ENCODE measurements at places on chromosomes 13 and 19.
A peak's percentile ranks its signal among the peaks of the same experiment; 100 is the strongest.

- DNase-seq: no peak
Observed at GRCh38 chr19:1284979-1285736, 515 bp upstream of the EFNA2 start.

DNA sequence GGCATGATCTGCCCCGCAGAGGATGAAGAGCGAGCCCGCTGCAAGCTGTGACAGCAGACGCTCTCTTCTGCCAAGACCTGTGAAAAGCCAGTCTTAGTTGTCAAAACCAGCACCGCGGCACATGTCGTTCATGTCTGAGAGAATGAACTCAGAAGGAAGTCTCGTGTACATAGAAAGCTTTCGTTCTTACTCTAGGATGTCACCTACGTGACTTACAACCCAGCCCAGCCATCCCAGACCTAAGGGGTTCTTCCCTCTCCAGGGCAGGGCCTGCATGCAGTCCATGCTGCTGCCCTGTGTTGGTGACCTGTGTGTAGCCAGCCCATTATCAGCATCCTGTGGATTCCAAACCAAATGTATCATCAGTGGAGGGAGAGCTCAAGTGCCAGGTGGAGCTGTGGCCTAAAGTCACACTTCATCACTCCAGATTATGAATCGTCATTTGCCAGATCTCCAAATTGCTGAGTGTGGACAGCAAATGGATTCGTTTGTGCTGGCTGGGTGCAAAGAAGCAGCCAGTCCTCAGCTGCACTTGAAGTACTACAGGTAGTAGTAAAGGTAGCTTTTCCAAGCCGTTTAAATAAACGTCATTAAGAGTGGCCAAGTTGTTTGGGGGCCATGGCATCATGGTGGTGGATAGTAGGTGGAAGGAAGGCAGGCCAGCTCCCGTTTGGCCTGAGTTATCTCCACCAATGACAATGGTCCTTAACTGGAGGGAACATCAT, 73.9 kb upstream of the GPR183 start:
- DNase-seq: no peak

DNA sequence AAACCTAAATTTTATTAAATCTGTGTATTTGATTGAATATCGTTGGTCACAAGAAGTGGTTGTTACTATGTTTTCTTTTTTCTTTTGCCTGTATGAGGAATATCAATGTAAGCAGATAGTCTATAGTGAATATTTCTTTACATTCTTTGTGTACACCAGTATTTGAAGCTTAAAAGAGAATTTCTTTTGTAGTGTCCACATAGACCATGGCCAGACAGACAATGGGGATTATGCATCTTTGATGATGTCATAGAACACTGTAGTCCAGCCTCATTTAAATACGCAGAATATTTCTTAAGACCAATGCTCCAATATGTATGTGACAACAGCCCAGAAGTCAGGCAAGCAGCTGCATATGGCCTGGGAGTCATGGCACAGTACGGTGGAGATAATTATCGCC, 64.8 kb downstream of the IPO5 start:
- DNase-seq: no peak

- no peak for DNase-seq
Observed at GRCh38 chr19:1496714-1497577, 6.0 kb downstream of the REEP6 start.

DNA sequence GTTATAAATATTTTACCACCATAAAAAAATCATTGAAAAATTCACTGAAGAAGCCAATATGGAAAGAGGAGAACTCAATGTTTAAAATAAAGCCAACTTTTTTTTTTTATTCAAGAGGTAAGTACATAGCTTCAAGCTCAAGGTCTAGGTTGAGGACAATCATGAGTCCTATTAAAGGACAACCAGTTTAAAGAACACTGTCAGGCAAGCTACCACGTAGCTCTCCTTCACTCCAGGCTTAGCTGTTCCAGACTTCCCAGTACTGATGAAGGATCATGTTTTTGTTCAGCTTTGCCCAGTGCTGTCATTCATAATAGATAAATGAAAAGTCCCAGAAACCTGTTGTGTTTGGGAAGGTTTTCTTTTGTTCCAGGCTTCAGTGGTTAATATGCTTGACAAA, 10.0 kb upstream of the MLNR start:
- DNase-seq: no peak

DNA sequence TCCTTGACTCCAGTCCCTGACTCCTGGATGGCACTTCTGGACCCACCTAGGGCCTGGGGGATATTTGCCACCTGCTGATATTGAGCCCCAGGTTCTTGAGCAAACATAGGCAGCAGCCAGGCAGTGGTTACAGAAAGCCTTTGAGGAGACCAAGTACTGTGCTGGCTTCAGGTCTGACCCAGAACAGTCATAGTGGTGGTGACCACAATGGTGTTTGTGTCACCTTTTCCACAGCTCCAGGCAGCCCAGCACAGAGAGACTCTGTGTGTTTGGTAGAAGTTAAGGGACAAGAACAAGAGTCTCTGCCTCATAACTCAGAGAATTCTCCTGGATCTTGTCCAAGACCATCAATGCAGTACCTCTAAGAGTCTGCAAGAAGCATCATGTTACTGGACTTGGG, 14.6 kb upstream of the CLC start:
- DNase-seq: no peak

DNA sequence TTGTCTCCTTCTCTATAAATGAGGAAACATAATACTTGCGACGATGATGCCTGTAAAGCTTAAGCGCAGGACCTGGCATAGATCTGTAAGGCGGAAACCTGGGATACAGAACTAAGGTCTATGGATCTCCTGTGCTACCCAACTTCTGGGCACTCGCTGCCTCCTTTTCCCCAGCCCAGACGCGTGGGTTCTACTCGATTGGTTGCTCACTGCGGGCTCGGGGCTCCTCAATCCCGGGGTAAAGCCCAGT, 615 bp upstream of the PSMC4 start:
- peak; percentile 22 for DNase-seq

DNA sequence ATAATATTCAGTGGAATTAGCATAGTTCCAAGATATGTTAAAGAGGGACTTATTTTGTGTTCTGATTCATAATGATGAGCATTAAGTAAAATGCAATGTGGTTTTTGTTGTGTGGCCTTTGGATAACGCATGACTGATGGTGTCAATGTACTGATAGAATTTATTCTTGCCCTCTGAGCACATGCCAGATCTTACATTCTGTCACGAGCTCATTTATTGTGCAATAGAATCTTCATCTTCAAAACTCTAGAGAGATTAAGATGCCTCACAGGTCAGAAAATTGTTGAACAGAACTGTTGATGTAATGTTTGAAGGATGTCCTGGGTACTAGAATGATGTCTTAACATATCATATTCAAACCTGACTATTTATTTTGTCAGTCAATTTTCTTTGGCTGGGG, 148.0 kb upstream of the HTR2A start:
- DNase-seq: no peak

DNA sequence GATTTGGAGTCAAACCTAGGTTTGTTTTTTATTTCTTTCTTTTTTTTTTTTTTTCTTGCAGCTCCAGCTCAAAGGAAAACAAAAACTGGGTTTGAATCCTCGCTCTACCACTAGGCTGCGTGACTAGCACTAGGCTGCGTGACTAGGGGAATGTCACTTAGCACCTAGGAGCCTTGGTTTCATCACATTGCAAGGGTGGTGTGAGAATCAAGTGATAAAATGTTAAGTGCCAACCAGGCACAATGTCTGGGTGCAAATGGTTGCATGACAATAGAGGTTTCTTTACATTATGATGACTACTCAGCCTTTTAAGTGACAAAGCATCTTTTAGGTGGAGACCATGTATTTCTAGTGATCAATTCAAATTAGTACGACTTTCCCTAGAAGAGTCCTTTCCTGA, 27.9 kb downstream of the RCBTB2 start:
- DNase-seq: no peak

DNA sequence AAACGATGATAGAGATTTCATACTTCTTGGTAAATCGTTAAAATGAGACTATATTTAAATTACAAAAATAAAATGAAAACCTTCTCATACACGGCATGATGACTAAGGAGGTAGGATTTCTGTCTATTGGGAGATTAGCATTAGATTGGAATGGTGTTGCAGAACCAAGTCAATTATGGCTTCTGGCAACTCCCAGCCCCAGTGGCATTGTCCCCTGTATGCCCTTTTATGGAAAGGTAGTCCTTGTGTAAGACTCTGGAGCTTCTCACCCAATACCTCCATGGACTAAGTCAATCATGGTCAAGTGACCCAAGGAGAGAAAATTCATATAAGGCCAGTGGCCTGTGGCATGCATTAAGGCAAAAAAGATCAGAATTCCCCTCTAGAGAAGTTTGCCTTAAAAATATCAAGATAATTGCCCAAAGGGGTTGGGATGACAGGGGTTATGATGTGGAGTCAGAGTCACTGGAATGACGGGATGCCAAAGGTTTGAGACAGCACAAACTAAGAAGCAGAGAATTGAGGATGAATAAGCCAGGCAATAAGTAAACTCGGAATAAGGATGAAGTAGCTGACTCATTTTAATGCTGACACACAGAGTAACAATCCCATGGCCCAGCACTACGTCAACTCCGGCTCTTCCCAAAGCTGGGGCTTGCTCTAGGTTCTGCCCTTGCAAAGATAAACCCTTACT, 57.8 kb upstream of the POSTN start:
- no peak for DNase-seq

All from NCI-H2107 (cell line).